Left forelimb (tissue), 1 donor: ENCODE measurements at places on chromosomes 12 and 14.

- peak; percentile 72 for DNase-seq
Measured at GRCh38 chr14:105060751-105061427, 4.3 kb downstream of the GPR132 start.

DNA sequence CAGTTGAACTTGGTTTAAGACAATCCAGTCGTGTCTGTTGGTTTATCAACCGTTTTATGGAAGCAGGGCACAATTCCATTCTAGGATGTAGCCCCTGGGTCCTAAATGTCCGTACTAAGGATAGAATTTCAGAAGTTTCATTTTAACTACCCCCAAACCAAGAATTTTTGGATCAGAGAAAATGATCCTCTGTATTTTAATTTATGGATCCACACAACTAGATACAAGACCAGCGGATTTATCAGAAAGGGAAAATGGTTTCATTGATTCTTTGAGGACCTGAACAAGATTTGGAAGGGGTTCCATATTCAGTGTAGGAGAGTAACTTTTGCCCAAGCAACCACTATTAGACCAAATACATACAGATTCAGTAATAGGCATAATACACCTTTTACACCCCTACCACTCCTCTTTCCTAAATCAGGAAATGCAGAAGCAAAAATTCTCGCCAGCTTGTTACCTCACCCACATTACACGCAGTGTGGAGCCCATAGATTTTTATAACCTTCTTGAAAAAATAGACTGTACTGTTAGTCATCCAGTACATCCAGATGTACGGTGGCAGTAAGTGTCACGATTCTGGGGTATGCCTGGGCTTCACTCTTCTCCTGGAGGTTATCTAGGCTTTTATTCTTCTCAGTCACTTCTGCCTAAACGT is 1.4 kb upstream of the FBXL14 start:
- no peak for DNase-seq

GRCh38 chr12:31897781-31898503 is 61.3 kb upstream of the RESF1 start:
- no peak for DNase-seq

GRCh38 chr12:124428792-124429281 is 133.9 kb downstream of the RFLNA start:
- no peak for DNase-seq

- DNase-seq: no peak
Measured at GRCh38 chr12:102480406-102480805, at the start of gene IGF1. TSS of gene IGF1 (minus strand) at chr12:102480563. CDS start at chr12:102480381, 182 bp downstream.

- DNase-seq: no peak
Measured at GRCh38 chr14:39876916-39877315, 444.7 kb upstream of the FBXO33 start.

DNA sequence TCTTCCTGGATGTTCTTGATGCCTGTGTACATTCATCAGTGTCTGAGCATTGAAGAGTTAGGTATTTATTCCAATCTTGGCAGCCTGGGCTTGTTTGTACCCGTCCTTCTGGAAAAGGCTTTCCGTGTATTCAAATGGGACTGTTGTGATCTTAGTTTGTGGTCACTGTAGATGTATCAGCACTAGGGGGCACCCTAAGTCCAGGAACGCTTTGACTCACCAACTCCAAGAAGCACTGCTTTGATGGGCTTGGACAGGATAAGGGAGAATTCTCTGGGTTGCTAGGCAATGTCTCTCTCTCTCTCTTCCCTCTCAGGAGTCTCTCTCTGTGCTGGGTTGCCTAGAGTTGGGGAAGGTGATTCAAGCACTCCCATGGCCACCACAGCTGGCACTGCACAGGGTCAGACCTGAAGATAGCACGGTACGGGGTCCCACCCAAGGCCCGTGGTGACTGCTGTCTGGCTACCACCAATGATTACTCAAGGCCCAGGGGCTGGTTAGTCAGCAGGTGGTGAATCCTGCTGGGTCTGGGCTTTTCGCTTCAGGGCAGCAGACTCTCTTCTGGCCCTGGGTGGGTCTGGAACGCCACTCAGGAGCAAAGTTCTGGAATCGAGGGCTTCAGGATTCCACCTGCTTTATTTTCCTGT is 211.1 kb upstream of the RGS6 start:
- DNase-seq: no peak

- DNase-seq: no peak
Measured at GRCh38 chr12:50641566-50641965, 122.3 kb upstream of the ATF1 start.

- DNase-seq: no peak
Measured at GRCh38 chr14:80607430-80608190, 333.9 kb downstream of the CEP128 start.

DNA sequence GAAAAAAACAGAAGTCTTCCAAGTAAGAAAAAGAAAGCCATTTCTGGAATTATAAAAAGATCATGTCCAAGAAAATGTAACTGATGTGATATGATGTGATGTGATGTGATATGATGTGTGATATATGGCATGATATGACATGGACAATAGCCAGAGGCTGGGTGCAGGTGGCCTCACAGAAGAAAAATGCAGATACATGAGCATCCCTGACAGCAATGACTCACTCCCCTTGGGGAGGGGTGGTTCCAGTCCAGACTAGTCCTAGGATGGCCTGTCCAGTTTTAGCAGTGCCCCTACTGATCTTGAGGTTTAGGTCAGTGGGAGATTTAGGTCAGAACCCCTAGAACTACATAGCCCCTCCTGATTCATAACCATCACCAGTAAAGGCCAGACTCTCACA is 3.5 kb upstream of the RHOJ start:
- no peak for DNase-seq

GRCh38 chr14:101622251-101623076 is 61.2 kb downstream of the DIO3 start:
- DNase-seq: peak; percentile 56

DNA sequence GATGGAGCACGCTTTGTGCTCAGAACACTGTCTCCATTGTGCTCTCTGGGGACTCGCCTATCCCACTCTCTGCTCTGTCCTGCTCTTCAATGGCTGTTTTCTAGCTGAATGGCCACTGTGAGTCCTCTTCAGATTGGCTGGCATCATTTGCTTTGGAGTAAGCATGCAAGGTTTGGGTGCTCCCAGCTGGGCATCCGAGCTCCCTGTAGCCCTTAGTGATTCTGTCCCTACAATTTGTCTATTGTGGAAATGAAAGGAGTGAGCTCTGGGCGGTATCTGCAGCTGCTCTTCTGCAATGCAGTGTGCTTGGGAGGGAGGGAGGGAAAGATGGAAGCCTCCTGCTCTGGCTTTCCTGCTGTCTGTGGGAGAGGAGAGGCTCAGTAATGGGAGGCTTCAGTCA is 84.8 kb downstream of the SMOC1 start:
- DNase-seq: no peak

- no peak for DNase-seq
Measured at GRCh38 chr12:50690925-50691324, 73.0 kb upstream of the ATF1 start.

- no peak for DNase-seq
Measured at GRCh38 chr14:105783707-105784106, 257.3 kb downstream of the TMEM121 start.

- no peak for DNase-seq
Measured at GRCh38 chr14:94052662-94053061, 26.5 kb downstream of the OTUB2 start.

DNA sequence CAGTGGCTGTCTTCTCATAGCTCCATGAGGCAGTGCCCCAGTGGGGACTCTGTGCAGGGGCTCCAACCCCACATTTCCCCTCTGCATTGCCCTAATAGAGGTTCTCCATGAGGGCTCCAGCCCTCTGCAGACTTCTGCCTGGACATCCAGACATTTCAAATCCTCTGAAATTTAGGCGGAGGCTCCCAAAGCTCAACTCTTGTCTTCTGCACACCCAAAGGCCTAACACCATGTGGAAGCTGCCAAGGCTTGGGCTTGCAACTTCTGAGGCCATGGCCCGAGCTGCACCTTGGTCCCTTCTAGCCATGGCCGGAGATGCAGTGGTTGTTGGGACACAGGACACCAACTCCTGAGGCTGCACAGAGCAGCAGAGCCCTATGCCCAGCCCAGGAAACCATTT is 20.5 kb upstream of the PPP2R5C start:
- DNase-seq: no peak

- no peak for DNase-seq
Measured at GRCh38 chr14:77865455-77865854, 65.5 kb downstream of the ADCK1 start.

- DNase-seq: no peak
Measured at GRCh38 chr12:9387450-9387849, 179.3 kb upstream of the PZP start.

GRCh38 chr14:30204431-30204980 is 276.9 kb upstream of the PRKD1 start:
- no peak for DNase-seq

DNA sequence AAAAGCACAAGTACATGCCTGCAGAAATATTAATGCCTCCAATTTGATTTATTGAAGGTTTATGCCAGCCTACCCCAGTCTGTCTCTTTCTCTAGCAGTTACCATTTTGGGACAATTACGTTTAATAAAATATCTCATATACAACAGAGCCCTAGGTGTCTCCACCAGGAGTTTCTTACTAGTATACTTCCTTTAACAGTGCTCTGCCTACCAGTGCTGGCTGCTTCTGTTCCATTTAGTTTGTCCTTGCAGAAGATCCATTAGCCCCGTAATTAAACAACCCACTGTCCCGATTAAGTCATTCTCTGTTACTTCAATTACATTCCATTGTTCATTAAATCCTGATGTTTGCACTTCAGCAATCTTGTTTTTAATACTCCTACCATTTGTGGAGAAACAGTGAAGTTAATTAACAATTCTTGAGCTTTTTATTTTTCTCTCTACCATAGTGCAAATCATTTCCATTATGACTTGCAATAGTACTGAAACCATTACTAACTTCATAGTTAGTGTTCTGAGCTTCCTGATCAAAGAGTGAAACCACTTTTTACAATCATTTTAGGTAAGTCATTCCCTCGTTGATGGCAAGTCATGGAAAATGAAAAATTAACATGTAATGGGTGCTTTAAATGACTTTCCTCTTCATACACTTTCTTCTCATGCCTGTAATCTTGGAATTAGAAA is 121.1 kb downstream of the PLXNC1 start:
- DNase-seq: no peak
